SW 1271 (cell line): ENCODE measurements at places on chromosomes 3 and 15.

- DNase-seq, result no peak
Measured at GRCh38 chr3:113275929-113276750, 64.8 kb downstream of the BOC start.

DNA sequence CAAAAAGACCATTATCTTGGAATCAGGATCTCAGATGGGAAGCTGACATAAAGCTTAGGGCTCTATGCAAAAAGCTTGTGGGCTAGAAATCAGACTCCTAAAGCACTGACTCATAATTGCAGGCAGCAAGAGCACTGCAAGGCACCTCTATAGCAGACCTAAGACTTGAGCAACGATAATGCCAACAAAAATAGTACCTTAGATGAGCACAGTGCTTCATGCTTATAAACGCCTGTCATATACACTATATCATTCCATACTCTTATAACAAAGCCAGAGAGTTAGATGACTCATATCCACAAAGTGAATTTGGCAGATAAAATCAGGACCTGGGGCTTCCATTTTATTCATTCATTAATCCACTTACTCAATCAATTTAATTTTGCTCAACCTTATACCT, 560.8 kb downstream of the MCTP2 start:
- no peak for DNase-seq

DNA sequence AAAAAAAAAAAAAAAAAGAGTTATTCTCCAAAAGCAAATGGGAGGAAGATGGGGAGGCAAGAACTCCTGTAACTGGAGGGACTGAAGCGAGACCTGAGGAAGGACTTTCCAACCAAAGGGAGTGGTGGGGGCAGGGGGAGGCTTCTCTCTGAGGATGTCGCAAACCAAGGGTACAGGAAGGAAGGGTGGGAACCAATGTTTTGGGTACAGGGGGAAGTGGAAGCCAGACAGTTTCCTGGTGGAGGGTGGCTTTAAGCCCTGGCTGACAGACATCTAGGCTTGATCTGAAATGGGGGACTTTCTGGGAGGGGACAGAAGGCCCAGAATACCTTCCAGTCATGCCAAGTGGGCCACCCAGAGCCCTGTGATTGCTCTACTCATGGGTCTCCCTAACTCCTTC, 27.0 kb downstream of the VIPR1 start:
- DNase-seq, result no peak

DNA sequence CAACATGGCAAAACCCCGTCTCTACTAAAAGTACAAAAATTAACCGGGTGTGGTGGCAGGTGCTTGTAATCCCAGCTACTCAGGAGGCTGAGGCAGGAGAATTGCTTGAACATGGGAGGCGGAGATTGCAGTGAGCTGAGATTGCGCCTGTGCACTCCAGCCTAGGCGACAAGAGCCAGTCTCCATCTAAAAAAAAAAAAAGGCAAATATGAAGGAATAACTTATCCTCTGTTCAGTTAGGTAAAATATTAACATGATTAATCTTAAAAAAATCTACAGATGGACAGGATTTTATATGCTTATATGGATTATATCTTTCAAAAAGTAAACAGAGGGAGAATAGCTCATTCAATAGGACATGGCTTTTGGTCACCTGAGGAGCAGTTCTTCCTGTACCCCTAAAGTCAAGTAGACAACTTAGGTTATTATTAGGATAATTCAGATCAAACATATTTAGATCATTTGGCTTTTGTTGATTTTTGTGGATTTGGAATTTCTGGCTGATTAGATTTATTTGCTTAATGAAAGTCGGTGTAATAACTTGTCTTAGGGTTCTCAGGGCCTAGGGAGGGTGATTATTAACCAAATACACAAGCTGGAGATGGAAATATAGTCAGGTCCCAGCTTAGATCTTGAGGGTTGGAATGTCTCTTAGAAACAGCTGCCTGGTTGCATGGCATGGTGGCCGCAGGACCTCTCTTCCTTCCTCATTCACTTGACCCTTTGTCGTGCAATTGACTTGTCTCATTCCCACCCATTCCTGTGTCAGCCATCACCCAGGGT, 82.1 kb upstream of the ONECUT1 start:
- DNase-seq, result no peak

DNA sequence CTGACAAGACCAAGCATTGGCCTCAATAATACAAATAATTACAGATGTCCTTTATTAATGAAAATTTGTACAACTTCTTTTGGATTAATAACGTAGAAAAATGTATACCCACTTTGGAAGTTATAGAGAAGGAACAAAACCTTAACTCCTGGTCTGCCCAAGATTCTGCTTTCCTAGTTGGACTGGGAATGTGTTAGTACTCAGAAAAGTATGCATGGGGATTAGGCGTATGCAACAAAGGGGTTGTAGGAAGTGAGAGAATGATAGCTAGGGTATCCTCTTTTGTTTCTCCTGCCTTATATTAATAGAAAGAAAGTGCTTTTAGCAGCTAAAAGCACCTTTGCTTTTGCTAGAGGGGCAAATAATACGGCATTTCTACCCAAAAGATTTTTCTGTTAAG, 116.2 kb upstream of the LRRFIP2 start:
- DNase-seq, result no peak

- DNase-seq, result no peak
Measured at GRCh38 chr3:176916777-176917176, 280.5 kb downstream of the TBL1XR1 start.

DNA sequence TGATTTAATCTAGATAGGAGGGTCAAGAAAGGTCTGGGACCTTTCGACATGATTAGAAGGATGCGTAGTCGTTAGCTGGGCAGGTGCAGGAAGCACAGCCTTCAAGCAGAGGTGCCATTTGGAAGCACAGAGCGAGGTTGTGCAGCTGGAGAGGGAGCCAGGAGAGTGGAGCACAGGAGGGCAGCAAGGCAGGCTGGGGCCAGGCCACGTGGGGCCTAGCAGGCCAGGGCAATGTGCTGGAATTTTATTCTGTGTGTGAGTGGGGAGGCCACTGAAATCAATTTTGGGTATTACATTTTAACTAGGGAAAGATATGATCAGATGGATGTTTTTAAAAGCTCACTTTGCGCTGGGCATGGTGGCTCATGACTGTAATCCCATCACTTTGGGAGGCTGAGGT, 297.0 kb upstream of the LRRFIP2 start:
- no peak for DNase-seq

DNA sequence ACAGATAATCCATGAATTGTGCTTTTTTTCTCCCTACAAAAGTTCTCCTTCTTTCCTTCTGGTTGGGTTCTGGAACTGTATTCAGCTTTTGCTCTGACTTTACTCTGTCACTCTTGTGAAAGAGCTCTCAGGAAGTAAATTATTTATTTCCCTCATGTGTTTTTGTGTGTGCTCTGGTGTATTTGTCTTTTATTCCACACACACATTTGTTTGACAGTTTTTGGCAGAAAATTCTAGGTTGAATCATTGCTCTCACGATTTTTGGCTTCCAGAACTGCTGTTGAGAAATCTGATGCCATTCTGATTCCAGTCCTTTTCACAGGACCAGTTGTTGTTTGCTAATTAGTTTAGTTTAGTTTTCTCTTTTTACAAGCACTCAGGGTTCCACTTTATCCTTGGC, 172.8 kb downstream of the PLCH1 start:
- DNase-seq, result no peak

- DNase-seq, result no peak
Measured at GRCh38 chr15:48432688-48433087, 101.5 kb downstream of the DUT start.

GRCh38 chr3:12367346-12367745, 78.5 kb downstream of the PPARG start:
- DNase-seq, result no peak

DNA sequence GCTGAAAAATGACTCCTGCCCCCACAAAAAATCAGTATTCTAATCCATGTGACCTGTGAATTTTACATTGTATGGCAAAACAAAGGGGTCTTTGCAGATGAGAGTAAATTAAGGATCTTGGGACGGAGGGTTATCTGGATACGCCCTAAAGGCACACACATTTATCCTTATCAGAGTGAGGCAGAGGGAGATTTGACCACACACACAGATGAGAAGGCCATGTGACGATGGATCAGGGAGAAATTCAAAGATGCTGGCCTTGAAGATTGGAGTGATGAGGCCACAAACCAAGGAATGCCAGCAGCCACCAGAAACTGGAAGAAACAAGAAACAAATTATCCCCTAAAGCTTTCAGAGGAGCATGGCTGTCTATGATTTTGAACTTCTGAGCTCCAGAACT, 288.5 kb downstream of the XXYLT1 start:
- no peak for DNase-seq

GRCh38 chr15:80527961-80528360, 123.8 kb downstream of the ARNT2 start:
- DNase-seq, result no peak

GRCh38 chr3:117434661-117435412, 725.3 kb downstream of the TUSC7 start:
- no peak for DNase-seq

- DNase-seq, result no peak
Measured at GRCh38 chr3:182755712-182756111, 37.6 kb upstream of the ATP11B start.

DNA sequence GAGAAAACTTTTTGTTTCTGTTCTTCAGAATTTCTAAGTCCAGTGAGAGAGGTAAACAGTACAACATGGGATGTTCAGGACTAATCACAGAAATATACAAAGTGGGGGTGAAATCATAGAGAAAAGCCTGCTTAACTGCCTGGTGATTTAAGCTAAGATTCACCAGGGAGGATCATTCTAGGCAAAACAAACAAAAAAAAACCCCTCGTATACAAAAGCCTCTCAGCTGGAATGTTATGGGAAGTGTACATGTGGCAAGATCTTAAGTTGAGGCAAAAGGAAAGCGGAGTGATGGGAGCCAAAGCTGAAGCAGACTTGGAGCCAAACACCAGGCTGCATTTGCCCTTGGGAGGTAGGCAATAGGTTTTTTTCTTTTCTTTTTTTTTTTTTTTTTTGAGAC, 40.0 kb upstream of the TJP1 start:
- no peak for DNase-seq

GRCh38 chr3:127699416-127700300, 26.9 kb downstream of the ABTB1 start:
- DNase-seq, result no peak

GRCh38 chr3:150761831-150762661, 923 bp downstream of the SIAH2 start:
- DNase-seq, result peak; percentile 57

- no peak for DNase-seq
Measured at GRCh38 chr15:101573951-101574350, 78.2 kb downstream of the TM2D3 start.

DNA sequence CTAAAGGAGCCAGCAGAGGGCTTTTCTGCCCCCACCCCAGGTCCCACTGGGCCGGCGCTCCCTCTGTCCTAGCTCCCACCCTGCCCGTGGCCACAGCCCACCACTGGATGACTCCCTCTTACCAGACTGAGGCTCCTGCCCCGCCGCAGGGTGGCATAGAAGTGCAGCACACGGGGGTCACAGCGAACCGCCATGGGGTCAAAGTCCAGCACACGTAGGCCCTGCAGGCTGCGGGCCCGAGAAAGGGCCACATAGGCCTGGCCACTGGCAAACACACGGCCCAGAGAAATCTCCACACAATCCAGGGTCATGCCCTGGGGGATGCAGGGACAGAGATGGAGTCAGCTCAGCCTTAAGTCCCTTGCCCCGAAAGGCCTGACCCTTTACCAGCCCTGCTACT, 9.0 kb downstream of the PIF1 start:
- no peak for DNase-seq

- DNase-seq, result no peak
Measured at GRCh38 chr3:153652076-153652475, 469.1 kb upstream of the ARHGEF26 start.

GRCh38 chr3:192812743-192813383, 85.5 kb upstream of the FGF12 start:
- peak; percentile 52 for DNase-seq

- no peak for DNase-seq
Measured at GRCh38 chr3:107574650-107575049, 51.9 kb downstream of the BBX start.

GRCh38 chr3:80676866-80677265, 909.1 kb upstream of the ROBO1 start:
- DNase-seq, result no peak
